ENCODE measurements at places on chromosomes 1 and 21.

DNA sequence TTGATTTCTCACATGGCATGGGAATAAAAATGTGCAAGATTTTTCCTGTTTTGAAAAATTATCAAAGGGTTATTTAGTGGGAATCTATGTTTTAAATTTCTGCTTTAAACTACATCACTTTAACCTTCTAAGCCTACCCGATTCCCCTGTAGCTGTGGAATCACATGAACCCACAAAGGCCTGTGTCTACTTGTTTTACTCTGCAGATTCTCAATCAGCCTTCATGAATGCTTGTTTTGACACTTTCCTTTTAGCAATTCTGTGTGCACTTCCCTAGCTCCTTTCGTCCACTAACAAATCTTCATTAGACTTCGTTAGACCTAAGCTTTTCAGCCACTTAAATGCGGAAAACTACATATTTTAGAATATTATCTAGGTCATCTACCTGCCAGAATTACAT lies 56.0 kb upstream of the C1orf21 start:
- DNase-seq, result no peak

- DNase-seq, result no peak
Measured at GRCh38 chr1:117897551-117897950, 31.9 kb downstream of the GDAP2 start.

DNA sequence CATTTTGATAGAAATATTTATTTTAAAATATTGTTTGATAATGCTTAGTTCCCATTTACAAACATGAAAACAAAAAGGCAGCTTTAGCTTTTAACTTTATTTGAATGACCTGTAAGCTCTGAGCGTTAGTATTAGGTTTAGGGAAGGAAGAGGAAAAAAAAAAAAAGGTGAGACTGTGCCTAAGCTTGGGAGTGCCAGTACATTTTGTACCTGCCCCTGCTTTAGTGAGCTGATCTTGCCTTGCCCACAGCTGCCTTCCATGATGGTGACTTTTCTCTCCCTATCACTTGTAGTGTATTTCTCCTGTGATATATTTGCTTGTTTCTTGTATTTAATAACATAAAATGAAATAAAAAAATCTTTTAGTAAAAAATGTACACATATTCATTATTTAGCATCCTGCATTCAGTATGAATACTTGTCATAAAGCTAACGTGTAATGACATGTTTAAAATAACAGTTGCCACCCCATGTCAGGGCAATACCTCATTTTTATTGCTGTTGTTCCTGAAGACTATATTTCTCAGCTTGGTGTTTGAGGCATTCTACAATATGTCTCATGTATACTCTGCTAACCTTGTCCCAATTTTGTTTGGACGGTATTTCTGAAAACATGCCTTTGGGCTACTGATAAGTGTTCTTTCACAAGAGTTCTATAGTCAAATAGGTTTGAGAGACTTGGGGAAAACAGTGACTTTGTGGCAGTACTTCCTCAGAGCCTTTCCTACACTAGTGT lies 76.3 kb downstream of the NEK7 start:
- no peak for DNase-seq

DNA sequence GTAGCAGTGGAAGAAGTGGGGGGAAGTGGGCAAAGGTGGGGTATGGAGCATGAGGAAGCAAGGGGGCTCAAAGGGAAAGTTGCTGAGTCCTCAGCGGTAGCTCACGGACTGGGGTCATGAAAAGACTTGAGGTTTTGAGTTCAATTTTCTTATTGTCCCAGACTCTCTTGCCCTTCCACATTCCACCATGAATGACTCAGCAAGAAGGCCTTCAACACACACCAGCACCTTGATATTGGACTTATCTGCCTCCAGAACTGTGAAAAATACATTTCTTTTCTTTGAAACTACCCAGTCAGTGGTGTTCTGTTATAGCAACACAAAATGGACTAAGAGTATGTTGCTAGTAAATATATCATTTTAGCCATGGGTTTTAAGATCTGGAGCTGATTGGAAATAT lies 17.3 kb upstream of the RHBDL2 start:
- no peak for DNase-seq

DNA sequence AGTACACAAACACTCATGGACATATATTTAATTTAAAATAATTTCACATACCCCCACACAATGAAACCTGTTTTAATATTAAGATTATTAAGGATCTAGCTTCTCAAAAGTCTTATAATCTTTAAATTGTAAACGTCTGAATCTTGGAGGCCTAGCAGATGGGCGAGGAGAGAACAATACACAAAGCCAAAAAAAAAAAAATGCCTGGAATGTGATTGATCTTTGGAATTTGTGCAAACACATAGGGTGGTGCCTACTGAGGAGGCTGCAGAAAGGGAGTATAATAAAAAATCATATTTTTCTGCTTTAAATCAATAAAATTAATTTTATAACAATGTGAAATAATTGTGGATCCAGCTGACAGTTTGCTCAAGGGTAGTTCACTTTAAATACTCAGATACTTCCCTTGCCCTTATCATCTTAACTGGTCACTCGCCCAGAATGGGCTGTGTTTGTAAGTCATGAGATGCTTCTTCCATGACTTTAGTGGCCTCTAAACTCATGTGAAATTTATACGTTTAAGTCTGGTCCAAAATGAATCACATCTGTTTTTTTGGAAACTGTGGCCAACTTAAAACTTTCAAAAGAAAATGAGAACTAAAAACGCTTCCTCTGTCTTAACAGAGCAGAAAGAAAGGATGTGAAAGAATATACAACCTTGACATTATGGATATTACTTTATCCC lies 802.8 kb upstream of the CXADR start:
- DNase-seq, result no peak

- no peak for DNase-seq
Measured at GRCh38 chr1:53992085-53992874, 25.7 kb downstream of the LDLRAD1 start.
